ENCODE measurements at places on chromosomes 3 and 15.

GRCh38 chr3:110589341-110589740 is 482.3 kb upstream of the NECTIN3 start:
- DNase-seq, result no peak

GRCh38 chr3:190645932-190646460 is 132.1 kb downstream of the IL1RAP start:
- no peak for DNase-seq

GRCh38 chr3:40207796-40208195 is 101.7 kb upstream of the EIF1B start:
- no peak for DNase-seq

GRCh38 chr3:111237946-111238345 is 166.3 kb downstream of the NECTIN3 start:
- no peak for DNase-seq

- DNase-seq, result no peak
These were observed 104.3 kb upstream of the TSC22D2 start for GRCh38 chr3:150303768-150304167.

GRCh38 chr15:68699881-68700454 is 120.7 kb downstream of the ANP32A start:
- no peak for DNase-seq

GRCh38 chr3:154783521-154783931 is 296.6 kb upstream of the MME start:
- DNase-seq, result no peak

GRCh38 chr15:58014040-58014439 is 51.5 kb downstream of the ALDH1A2 start:
- no peak for DNase-seq
